ENCODE measurements at places on chromosomes 12 and 14.

GRCh38 chr12:24931666-24932405 lies 17.1 kb downstream of the BCAT1 start:
- DNase-seq = no peak

- DNase-seq = no peak
Observed at GRCh38 chr12:3596703-3597415, 105.9 kb downstream of the PRMT8 start.

DNA sequence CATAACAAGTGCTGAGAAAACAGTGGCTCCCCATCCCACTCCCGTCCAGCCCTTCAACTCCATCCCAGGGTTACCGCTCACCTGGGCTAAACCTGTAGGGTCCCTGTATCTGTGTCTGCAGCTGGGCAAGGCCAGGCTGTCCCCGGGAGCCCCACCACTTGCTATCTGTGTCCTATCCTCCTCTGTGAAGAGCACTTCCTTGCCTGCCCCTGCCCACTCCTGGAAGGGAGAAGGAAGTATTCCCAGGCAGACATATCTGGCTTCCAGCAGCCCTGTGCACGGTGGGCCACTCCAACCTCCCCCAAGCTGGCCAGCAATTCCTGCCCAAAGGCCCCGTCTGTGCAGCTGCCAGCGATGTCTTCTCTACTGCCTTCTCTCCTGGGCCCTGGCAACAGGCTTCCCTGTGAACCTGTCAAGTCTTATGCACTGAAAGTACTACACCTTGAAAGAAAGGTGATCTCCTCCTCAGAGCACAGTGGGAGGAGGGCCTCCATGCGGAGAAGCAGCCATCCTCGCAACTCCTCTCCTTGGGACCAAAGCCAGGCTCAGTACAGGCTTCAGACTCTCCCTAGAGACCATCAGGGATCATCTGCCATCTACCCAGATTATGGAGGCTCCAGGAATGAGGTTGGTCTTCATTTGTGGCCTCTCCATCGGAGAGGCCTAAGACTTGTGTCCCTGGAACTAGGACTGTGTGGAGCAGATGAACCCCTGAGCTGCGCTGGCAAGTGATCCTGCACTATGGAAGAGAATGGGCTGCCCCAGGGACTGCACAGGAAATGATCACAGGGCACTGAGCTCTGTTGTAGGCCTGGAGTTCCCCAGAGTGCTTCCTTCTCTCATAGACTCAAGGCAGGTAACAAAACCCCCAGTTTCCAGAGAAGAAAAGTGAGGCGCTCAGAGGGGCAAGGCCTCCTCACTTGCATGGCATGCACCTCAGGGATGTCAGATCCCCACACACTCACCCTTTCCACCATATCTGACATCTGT lies 663.6 kb downstream of the BCL11B start:
- DNase-seq = no peak

DNA sequence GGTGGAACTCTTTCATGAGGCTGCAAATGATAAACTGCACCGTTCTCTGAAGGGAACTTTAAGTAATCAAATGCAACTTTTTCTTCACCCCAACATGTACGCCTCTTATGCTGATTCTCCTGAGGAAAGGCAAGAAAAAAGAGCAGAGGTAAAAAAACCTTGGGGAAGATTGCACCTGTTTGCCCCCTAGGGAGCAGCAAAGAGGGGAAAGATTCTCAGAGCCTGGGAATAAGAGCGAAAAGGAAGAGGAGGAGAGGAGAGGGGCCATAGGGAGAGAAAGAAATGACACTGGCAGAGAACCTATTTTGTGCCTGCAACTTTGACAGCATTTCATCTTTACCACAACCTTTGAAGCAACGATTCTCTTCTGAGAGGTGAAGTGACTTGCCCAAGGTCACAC lies 254.6 kb downstream of the KSR2 start:
- DNase-seq = no peak

GRCh38 chr14:21072031-21072473 lies 1.9 kb downstream of the ARHGEF40 start:
- no peak for DNase-seq

- no peak for DNase-seq
Observed at GRCh38 chr14:76870166-76870565, 44.0 kb downstream of the LRRC74A start.

GRCh38 chr12:46267575-46267824 lies 1.3 kb downstream of the SLC38A1 start:
- DNase-seq = no peak

All from stimulated activated CD8-positive, alpha-beta memory T cell treated with anti-CD3 and anti-CD28 coated beads, Interleukin-15, amount 100 ng/mL, for 4 hours (primary cell).